ENCODE measurements at places on chromosomes 1 and 21.

DNA sequence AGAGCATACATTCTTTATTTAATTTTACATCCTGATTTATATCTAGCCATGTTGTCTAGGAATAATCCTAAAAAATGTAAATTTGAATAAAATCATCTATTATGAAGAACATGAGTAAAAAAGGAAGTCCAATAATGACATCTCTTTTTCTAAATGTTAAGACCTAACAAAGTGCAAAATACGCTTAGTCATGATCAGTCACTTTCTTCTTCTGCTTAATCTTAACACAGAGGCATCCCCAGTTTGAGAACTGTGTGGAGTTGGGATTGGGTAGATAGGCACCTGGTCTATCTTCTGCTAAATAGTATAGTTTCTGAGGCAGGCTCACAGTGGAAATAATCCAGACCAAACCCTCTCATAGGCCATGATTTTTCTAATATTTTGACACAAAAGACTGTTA, 311.7 kb upstream of the LRRC7 start:
- DNase-seq, result no peak

DNA sequence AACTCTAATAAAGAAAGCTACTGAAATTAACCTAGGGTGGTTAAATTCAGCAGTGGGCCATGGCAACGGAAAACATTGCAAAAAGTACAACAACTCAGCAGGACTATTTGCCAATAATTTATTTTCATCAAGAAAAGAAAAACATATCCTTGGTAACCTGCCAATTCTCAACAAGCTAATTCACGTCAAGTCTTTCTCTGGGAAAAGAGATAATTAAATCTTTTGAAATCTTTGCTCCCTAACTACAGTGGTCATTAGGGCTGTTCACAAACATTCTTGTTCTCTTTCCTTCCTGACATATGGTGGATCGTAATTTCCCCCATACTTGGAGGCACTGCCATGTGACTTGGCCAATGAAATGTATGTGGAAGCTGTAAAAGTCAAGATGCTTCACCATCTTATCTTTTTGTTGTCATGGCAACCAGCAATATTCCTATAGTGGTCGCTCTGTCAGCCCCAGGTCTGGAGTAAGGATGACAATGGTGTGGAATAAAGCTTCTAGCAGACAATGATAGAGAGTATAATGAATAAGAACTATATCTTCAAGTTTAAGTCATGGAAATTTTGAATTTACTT, 29.6 kb upstream of the ZNF326 start:
- DNase-seq, result no peak

DNA sequence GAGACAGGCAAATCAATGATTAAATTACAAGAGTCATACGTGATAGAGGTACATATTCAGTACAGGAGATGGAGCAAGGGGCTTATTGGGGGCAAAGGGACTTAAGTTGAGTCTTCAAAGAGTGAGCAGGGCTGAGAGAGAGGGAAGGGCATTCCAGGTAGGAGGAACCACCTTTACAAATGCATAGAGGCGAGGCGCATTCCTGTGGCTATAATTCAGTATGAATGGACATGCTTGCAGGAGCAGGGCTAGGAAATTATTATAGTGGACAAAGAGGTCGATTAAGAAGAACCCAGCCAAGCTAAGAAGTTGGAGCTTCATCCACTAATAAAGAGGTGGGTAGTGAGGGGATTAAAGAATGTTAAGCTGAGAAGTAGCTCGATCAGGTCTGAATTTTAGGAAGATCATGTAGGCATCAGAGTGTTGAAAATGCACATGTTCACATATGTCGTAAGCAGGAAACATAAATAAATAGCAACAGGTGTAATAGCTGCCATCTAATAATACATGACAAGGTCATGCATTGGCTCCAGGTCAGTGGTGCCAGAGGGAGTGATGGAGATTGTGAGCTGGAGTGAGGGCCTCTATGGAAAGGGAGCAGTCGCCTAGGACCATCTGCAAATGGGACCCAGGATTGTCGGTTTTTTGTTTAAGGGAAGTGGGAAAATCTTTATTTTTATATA, 12.0 kb upstream of the HNRNPU start:
- DNase-seq, result no peak

- no peak for DNase-seq
These were observed 25.7 kb upstream of the ROR1 start for GRCh38 chr1:63748046-63748580.

GRCh38 chr1:220810963-220811362, 24.2 kb downstream of the MTARC1 start:
- DNase-seq, result no peak

GRCh38 chr1:197567442-197567841, 207.8 kb downstream of the DENND1B start:
- DNase-seq, result no peak

GRCh38 chr1:86866665-86867064, 47.3 kb downstream of the SELENOF start:
- no peak for DNase-seq

DNA sequence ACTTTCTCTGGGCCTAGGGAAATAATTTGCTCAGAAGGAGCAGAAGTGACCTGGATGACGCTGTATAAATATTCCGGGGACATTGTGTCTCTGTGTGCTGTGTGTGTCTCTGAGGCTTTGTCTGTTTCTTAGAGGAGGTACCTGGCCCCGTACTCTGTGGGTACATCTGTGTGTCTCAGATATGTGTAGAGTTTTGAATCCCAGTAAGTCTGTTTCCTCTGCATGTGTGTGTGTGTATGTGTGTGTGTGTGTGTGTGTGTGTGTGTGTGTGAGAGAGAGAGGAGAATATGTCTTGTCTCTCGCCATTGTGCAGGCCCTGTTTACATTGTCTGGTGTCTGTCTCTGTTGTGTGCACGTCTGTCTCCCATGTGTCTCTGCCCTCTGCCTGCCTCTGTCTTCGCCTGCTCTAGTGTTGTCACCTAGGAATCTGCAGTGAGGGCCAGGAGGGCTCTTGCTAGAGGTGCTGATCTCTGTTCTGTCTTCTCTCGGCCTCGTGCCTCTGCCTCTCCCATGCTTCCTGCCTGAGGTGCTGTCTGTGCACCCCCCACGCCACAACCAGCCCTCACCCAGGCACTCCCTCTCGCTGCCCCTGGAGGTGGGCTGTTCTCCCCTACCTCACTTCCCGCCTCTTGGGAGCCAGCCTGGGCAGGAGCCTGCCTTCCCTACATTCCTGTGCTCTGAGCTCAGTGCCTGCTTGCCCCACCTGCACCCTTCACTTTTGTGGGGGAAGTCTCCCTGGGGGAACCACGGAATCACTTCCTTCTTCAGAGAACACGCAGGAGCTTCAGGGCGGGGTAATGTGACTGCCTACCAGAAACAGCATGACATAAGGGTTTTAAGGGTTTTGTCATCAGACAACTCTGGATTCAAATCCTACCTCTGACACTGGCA, 5.9 kb downstream of the MAP7D1 start:
- peak; percentile 67 for DNase-seq
